Upper lobe of left lung (tissue), 6 donors: ENCODE measurements at places on chromosomes 2 and 18. TPM values are rescaled to one million over a fixed set of nuclear protein-coding genes. Genes with fewer than 3 reads are reported as not detected.

DNA sequence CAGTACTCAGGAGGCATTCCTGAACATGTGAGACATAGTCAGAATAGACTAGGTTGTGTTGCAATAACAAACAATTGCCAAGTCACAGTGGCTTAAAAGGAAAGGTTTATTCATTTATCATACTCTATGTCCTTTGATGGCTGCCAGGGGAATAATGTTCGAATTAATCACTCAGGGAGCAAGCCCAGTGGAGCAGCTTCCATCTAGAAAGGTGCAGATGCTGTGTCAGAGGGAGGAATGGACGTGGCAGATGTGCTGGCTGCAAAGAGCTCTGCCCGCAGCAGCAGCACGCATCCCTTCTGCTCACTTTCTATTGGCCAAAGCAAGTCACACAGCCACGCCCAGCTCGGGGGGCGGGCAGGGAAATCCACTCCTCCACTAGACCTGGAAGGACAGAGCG lies 105.9 kb upstream of the AQP4 start:
- H3K27me3 ChIP-seq = no peaks in the 10 kb centered on the region
- DNase-seq = no peak
- H3K4me1 ChIP-seq = no peaks in the 10 kb centered on the region
- H3K36me3 ChIP-seq = no peaks in the 10 kb centered on the region
- H3K27ac ChIP-seq = no peak overlapping the region
- H3K4me3 ChIP-seq = no peak overlapping the region

- H3K4me1 ChIP-seq = no peaks in the 10 kb centered on the region
- no peak for DNase-seq
- no peak overlapping the region for H3K4me3 ChIP-seq
- no peak overlapping the region for H3K27ac ChIP-seq
- H3K36me3 ChIP-seq = no peaks in the 10 kb centered on the region
Observed at GRCh38 chr2:29544917-29545316, 376.5 kb downstream of the ALK start.

UGT1A4 gene
- total RNA-seq = 0.24 TPM

DNA sequence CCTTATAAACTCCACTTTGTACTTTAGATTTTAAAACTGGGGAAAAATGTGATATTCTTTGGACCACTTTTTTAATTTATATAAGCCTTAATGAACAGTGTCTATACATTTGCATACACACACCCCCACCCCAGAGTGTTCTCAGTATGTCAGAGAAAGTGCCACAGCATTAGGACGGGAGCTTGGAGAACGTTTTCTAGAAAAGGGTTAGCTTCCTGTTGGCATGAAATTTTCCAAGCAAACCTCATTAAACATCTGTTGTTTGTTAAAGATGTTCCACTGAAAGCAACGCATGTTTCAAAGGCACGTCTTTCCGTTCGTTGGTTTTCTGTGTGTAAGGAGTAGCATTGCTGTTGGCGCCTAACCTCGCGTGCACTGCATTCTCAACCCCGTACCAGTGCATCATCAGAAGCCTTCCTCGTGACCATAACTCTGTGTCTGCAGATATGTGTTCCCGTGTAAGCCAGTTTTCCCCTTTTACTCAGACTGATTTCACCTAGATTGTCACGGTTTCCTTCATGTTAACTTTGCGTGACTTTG lies 228.5 kb downstream of the ALPK2 start:
- H3K27me3 ChIP-seq = no peaks in the 10 kb centered on the region
- no peak overlapping the region for H3K4me3 ChIP-seq
- no peak for DNase-seq
- H3K27ac ChIP-seq = no peak overlapping the region

- no peak for DNase-seq
- H3K27me3 ChIP-seq = no peaks in the 10 kb centered on the region
- no peaks in the 10 kb centered on the region for H3K4me1 ChIP-seq
- no peak overlapping the region for H3K27ac ChIP-seq
- H3K4me3 ChIP-seq = no peak overlapping the region
Observed at GRCh38 chr18:32289483-32290075, 99.7 kb downstream of the MEP1B start.

VSNL1 gene
- 0.33 TPM for total RNA-seq

GRCh38 chr2:190913725-190914124 lies 33.1 kb downstream of the GLS start:
- H3K27me3 ChIP-seq = no peaks in the 10 kb centered on the region
- peaks cover 3% of the 10 kb centered on the region for H3K4me1 ChIP-seq
- DNase-seq = no peak
- no peak overlapping the region for H3K4me3 ChIP-seq

GAREM1 gene
- total RNA-seq = 9.2 TPM

- no peak overlapping the region for H3K27ac ChIP-seq
- no peak overlapping the region for H3K4me3 ChIP-seq
- no peaks in the 10 kb centered on the region for H3K4me1 ChIP-seq
- no peak for DNase-seq
- H3K27me3 ChIP-seq = no peaks in the 10 kb centered on the region
Observed at GRCh38 chr18:28256166-28256565, 79.2 kb upstream of the CDH2 start.

- no peaks in the 10 kb centered on the region for H3K36me3 ChIP-seq
- H3K27ac ChIP-seq = no peak overlapping the region
- H3K4me1 ChIP-seq = no peaks in the 10 kb centered on the region
Observed at GRCh38 chr18:67682516-67682915, 166.0 kb upstream of the DSEL start.

GRCh38 chr2:226447338-226448300 lies 352.0 kb downstream of the IRS1 start:
- H3K4me3 ChIP-seq = no peak overlapping the region
- no peak overlapping the region for H3K27ac ChIP-seq
- H3K36me3 ChIP-seq = no peaks in the 10 kb centered on the region
- no peak for DNase-seq
- no peaks in the 10 kb centered on the region for H3K27me3 ChIP-seq

GRCh38 chr2:48319863-48320262 lies 210.1 kb upstream of the STON1 start:
- H3K4me1 ChIP-seq = peaks cover 21% of the 10 kb centered on the region
- no peaks in the 10 kb centered on the region for H3K36me3 ChIP-seq
- no peak for DNase-seq
- H3K27me3 ChIP-seq = no peaks in the 10 kb centered on the region

CTAGE1 gene
- not detected for total RNA-seq

LIMS4 gene
- total RNA-seq = 1.1 TPM

DNA sequence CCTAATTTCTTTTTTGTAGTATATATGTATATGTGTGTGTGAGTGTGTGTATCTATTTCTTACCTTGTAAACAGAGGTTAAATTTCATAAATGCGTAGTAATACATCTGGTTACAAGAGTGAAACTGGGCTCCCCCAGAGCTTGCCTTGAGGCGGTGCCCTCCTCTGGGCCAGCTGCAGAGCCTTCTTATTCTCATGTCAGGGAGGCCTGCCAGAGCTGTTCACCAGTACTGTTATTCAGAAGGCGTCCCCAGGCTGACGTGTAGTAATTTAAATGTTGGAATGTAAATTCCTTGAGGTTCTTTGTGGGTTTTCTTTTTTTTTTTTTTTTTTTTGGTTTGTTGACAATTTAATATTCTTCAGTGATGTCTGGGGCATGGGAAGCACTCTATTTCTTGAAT lies 11.2 kb downstream of the COPS8 start:
- H3K36me3 ChIP-seq = peaks cover 90% of the 10 kb centered on the region
- no peak for DNase-seq
- no peak overlapping the region for H3K4me3 ChIP-seq
- peaks cover 11% of the 10 kb centered on the region for H3K4me1 ChIP-seq

PAIP2B gene
- 7.3 TPM for total RNA-seq

SLC35F6 gene
- 59.4 TPM for total RNA-seq

DNA sequence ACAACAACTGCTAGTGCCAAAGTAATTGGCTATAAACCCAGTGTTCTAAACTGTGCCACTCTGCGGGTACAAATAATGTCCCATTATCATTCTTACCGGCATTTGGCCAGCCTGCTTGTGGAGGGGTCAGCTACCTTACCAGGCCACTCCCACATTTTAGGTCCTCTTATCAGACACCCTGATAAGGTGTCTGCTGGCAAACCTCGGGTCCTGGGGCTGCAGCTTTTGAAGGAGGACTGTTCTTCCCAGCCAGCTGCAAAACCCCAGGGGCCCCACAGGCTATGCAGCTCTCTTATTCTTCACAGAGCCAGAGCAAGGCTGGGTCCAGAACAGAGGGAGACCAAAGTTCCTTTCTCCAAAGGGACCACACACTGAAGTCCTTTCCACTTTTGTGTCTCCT lies 258.0 kb upstream of the REV1 start:
- H3K27ac ChIP-seq = no peak overlapping the region
- H3K4me3 ChIP-seq = no peak overlapping the region
- H3K36me3 ChIP-seq = no peaks in the 10 kb centered on the region
- DNase-seq = no peak

DNA sequence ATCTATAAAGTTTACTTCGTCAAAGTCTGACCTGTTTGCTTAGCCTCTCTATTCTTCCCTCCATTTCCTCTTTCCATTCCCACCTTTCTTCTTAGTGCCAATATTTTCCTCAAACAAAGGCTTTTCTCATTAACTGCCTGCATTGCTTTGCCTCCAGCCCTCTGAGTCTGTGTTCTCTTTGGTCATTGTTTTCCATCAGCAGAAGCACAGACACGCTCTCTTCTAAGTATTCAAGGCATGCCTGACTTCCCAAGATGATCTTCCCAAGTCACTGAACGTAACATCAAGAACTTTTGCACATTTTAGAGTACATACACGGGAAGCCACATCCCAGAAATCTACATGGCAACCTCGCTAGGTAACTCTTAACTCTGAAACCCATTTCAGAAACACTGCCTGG lies 32.6 kb upstream of the ANXA4 start:
- no peak overlapping the region for H3K27ac ChIP-seq
- H3K27me3 ChIP-seq = no peaks in the 10 kb centered on the region
- H3K4me1 ChIP-seq = peaks cover 1% of the 10 kb centered on the region

DNA sequence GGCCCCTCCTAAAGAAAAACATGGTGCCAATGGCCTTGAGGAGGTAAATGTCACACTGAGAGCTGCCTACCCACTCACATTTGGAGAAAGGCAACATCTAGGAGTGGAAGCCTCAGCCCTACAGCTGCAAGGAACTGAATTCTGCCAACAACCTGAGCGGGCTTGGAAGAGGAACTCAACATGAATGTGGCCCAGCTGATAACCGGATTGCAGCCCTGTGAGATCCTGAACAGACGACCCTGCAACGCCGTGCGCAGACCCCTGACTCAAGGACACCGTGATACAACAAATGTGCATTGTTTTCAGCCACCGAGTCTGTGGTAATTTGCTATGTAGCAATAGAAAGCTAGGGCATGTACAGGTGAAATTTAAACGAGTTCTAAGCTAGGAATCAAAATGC lies 99.4 kb downstream of the MYOM1 start:
- H3K4me3 ChIP-seq = no peak overlapping the region
- peaks cover 14% of the 10 kb centered on the region for H3K4me1 ChIP-seq
- peak overlapping the region; percentile 91 for H3K27ac ChIP-seq
- no peak for DNase-seq

DNA sequence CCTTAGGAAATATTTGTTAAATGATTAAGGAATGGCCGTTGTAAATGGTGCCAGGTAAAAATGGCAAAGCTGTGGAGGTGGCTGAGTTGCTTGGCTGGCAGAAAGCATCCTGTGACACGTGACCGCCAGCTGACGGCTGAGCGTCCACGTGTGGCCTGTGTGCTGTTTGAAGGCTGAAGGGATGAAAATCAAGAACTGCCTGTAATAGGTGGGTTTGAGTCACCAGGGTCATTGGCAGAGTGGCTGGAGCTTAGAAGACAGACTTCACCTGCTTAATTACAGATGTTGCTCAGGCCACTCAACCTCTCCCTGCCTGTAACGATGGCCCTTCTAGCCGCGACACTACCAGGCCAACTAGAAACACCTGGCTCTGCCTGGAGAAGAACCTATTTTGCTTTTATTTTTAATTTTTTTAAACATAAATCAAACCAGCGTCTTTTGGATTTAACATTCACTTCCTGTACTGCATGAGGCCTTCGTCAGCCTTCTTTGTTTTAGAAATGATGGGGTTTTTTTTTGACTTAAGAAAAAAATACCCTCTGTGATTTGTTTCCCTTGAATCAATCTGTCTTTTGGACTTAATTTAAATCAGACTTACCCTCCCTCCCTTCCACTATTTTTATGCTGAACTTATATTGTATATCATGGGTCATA lies 206.5 kb downstream of the PRKCE start:
- H3K27me3 ChIP-seq = no peaks in the 10 kb centered on the region
- no peak for DNase-seq
- no peak overlapping the region for H3K4me3 ChIP-seq
- peaks cover 33% of the 10 kb centered on the region for H3K4me1 ChIP-seq
- no peaks in the 10 kb centered on the region for H3K36me3 ChIP-seq

GAL3ST2 gene
- not detected for total RNA-seq

- H3K27me3 ChIP-seq = no peaks in the 10 kb centered on the region
- peaks cover 17% of the 10 kb centered on the region for H3K4me1 ChIP-seq
- no peaks in the 10 kb centered on the region for H3K36me3 ChIP-seq
Observed at GRCh38 chr18:76412818-76413565, 82.0 kb downstream of the ZNF516 start.

DNA sequence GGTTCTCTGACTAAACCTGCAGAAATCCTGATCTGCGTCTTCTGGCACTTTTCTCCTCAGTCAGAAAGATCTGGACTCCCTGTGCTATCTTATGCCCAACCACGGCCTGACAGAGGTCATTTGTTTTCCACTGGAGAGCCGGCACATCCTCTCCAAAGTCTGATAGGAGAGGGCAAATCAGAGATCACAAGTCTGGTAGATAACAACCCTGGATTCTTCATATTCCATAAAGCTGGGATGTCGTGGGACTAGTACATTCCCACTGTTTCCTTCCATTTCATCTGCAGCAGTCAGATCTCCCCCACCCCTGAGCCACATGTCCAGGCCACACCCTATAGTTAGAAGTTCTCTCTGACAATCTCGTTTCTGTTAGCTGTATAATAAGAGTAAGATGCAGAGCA lies 157.0 kb downstream of the MGAT5 start:
- no peak overlapping the region for H3K4me3 ChIP-seq
- H3K27ac ChIP-seq = no peak overlapping the region
- peaks cover 6% of the 10 kb centered on the region for H3K36me3 ChIP-seq
- H3K27me3 ChIP-seq = no peaks in the 10 kb centered on the region
- peaks cover 26% of the 10 kb centered on the region for H3K4me1 ChIP-seq
- DNase-seq = no peak

- no peak overlapping the region for H3K4me3 ChIP-seq
- no peaks in the 10 kb centered on the region for H3K36me3 ChIP-seq
- peaks cover 24% of the 10 kb centered on the region for H3K4me1 ChIP-seq
- H3K27ac ChIP-seq = no peak overlapping the region
- H3K27me3 ChIP-seq = peaks cover 29% of the 10 kb centered on the region
Observed at GRCh38 chr2:229715895-229716507, 1.6 kb upstream of the DNER start.

XDH gene
- 0.30 TPM for total RNA-seq

YES1 gene
- 113 TPM for total RNA-seq

SERPINB12 gene
- total RNA-seq = not detected

- no peak overlapping the region for H3K27ac ChIP-seq
- no peak for DNase-seq
- H3K36me3 ChIP-seq = no peaks in the 10 kb centered on the region
- H3K4me1 ChIP-seq = peaks cover 7% of the 10 kb centered on the region
- no peaks in the 10 kb centered on the region for H3K27me3 ChIP-seq
Observed at GRCh38 chr18:74068296-74068695, 79.3 kb downstream of the FBXO15 start.

- H3K27me3 ChIP-seq = no peaks in the 10 kb centered on the region
- peaks cover 9% of the 10 kb centered on the region for H3K4me1 ChIP-seq
- peaks cover 72% of the 10 kb centered on the region for H3K36me3 ChIP-seq
- H3K27ac ChIP-seq = no peak overlapping the region
Observed at GRCh38 chr2:232857158-232857563, 12.9 kb upstream of the SNORC start.
